ENCODE measurements at places on chromosomes 13 and 19.

GRCh38 chr13:86445672-86446071 lies 646.5 kb upstream of the SLITRK6 start:
- no peak for DNase-seq

GRCh38 chr19:35776102-35776788 lies 881 bp downstream of the ARHGAP33 start:
- DNase-seq = no peak

- no peak for DNase-seq
Measured at GRCh38 chr13:90500569-90500968, 846.9 kb upstream of the MIR17HG start.

DNA sequence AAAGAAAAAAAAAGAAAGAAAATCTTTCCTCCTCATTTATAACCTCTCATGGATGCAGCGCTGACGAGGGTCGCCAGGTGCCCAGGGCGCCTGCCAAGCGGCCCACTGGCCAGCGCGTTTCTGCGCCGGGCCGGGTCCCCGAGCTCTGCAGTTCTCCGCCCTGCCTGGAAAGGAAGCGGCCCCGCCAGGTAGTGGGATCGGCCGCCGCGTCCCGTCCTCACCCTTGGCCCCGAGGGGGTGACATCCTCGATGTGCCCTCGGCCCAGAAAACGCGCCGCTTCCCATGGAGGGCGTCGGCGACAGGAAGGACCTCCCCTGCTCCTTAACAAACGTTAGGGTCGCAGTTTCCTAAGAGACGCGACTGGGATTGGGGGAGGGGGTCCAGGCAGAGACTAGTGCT lies 56.9 kb downstream of the ZNF726 start:
- DNase-seq = no peak

- DNase-seq = no peak
Measured at GRCh38 chr13:38690231-38690630, 3.4 kb downstream of the FREM2 start.

DNA sequence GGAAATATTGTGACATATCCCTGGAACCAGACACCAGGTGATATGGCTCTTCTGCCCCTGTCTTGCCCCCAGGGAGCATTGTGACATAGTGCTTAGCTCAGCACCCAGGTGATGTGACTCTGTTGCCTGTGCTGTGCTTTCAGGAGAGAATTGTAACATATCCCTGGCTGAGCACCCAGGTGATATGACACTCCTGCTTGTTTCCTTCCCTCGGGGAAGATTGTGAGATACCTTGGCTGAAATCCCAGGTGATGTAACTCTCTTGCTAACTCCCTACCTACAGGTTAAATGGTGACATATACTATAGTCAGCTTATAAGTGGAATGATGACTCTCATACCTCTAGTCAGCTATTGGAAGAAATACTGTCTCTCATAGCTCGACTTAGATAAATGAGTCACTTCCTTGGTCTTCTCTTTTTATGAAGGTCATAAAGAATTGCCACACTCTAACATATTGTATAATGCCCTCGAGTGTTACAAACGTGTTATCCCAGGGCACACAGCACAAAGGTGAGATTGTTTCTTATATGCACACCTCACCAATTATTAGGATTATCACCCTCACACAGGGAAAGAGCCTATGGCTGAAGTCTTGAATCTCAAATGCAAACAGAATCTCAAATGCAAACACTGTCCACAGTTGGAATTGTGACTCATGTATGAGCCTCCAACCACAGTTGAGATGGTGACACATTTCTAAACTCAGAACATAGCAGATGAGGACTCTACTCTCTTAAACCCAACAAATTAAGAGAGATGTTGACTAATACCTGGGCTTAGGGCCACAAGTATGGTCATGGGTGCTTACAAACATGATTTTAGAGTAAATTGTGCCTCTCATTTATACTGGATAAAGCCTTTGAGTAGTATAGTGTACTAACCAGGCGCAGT lies 32.7 kb upstream of the ZNF254 start:
- DNase-seq = no peak

- DNase-seq = no peak
Measured at GRCh38 chr19:48400018-48400742, 6.7 kb downstream of the GRIN2D start.

DNA sequence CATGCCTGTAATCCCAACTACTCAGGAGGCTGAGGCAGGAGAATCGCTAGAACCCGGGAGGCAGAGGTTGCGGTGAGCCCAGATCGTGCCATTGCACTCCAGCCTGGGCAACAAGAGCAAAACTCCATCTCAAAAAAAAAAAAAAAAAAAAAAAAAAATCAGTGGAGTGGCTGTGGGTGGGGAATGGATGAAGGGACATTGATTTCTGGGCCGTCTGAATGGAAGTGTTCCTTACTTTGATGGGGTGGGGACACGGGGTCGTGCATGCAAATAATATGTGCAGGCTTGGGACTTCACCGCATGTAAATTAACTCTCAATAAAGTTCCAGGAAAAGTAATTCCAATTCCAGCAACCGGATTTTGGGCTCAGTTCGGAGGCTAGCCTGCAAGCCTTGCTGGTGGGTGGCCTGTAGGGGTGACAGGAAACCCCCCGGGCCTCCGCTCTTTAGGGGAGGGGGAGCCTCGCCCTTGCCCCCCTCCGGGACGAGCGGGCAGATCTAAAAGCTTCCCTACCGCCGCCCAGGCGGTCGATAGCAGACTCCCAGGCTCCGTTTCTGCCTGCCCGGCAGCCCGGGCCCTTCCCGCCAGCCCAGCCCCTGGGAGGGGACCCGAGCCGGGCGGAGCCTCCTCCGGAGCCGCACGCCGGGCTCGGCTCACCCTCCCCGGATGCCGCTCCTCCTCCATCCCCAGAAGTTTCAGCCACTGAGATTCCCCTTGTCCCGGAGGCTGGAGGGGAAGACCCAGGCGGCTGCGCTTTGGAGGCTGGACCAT lies 48.0 kb upstream of the ADGRE5 start:
- no peak for DNase-seq

DNA sequence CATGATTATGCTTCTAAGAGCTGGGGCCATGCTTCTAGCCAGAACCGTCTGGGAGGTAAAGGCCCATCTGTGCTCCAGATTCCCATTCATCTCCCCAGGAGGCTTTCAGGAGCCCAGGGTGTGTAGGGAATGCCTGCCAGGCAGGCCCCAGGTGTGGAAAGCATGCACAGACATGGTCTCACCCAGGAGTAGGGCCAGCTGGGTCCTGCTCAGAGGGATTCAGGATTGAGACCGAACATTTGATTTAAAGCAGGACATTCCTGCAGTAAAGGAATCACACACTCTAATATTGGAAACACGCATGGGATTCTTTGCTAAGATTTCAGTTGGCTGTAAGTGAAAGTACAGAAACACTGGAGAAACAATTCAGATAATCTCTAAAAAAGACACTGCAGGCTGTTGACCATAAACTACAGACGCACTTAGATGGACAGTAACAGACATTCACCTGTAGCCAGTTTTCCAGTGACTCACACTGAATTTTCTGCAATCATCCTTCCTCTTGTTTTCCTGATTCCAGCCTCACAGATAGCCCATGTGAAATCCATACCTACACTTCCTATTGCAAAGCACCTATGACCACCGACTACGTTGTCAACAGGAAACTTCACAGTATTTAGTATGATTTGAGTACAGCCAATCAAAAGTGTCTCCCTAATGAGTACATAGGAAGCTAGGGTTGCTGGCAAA lies 257.8 kb downstream of the TBC1D4 start:
- no peak for DNase-seq

- no peak for DNase-seq
Measured at GRCh38 chr13:90968166-90968904, 379.2 kb upstream of the MIR17HG start.
